Right cardiac atrium (tissue), 5 donors: ENCODE measurements at places on chromosomes 16 and 17. TPM values are rescaled to one million over a fixed set of nuclear protein-coding genes. Genes with fewer than 3 reads are reported as not detected.

Gene MYO18A
- 303 TPM for total RNA-seq

Gene RNF222
- total RNA-seq, result not detected

Gene MNT
- 11.0 TPM for total RNA-seq

Gene ACOX1
- total RNA-seq, result 59.9 TPM

Gene C16orf92
- not detected for total RNA-seq

Gene KRT28
- total RNA-seq, result not detected

Gene CFAP52
- 0.49 TPM for total RNA-seq

Gene SLC6A4
- total RNA-seq, result 3.3 TPM

Gene EPOP
- 2.9 TPM for total RNA-seq

Gene ZNF624
- 2.4 TPM for total RNA-seq

Gene INTS2
- total RNA-seq, result 11.0 TPM

Gene NDE1
- total RNA-seq, result 23.9 TPM

Gene RNF43
- total RNA-seq, result 8.1 TPM

Gene PPM1E
- total RNA-seq, result 2.2 TPM

Gene CCR7
- 0.19 TPM for total RNA-seq

Gene PABPN1L
- total RNA-seq, result not detected

Gene CCDC144A
- total RNA-seq, result 3.0 TPM

Gene RNF112
- total RNA-seq, result 6.3 TPM

Gene SLC5A11
- not detected for total RNA-seq

Gene HEATR9
- not detected for total RNA-seq

Gene OR3A3
- not detected for total RNA-seq

Gene CES5A
- 0.32 TPM for total RNA-seq

Gene GAST
- not detected for total RNA-seq

Gene MRPL27
- 74.4 TPM for total RNA-seq

Gene PNPO
- total RNA-seq, result 25.1 TPM

Gene DGKE
- total RNA-seq, result 6.0 TPM

Gene SMIM5
- 6.9 TPM for total RNA-seq

Gene TSPAN10
- 0.24 TPM for total RNA-seq

Gene OTOP3
- total RNA-seq, result not detected

Gene INO80E
- total RNA-seq, result 34.7 TPM

Gene COQ7
- total RNA-seq, result 32.1 TPM

Gene C17orf100
- 0.54 TPM for total RNA-seq

Gene KRT9
- not detected for total RNA-seq

Gene TBC1D3L
- total RNA-seq, result 5.4 TPM

Gene G6PC1
- total RNA-seq, result not detected

Gene RBFOX1
- total RNA-seq, result 73.3 TPM

Gene HAS3
- total RNA-seq, result 0.28 TPM

Gene KCNAB3
- total RNA-seq, result 0.67 TPM

Gene ATP2A1
- total RNA-seq, result 0.48 TPM

Gene RCVRN
- 1.4 TPM for total RNA-seq

Gene CDH13
- 91.9 TPM for total RNA-seq

Gene CSH2
- total RNA-seq, result not detected

Gene SHISA6
- 0.03 TPM for total RNA-seq
